ENCODE measurements at places on chromosomes 11 and 22. TPM values are rescaled to one million over a fixed set of nuclear protein-coding genes. Genes with fewer than 3 reads are reported as not detected.

DNA sequence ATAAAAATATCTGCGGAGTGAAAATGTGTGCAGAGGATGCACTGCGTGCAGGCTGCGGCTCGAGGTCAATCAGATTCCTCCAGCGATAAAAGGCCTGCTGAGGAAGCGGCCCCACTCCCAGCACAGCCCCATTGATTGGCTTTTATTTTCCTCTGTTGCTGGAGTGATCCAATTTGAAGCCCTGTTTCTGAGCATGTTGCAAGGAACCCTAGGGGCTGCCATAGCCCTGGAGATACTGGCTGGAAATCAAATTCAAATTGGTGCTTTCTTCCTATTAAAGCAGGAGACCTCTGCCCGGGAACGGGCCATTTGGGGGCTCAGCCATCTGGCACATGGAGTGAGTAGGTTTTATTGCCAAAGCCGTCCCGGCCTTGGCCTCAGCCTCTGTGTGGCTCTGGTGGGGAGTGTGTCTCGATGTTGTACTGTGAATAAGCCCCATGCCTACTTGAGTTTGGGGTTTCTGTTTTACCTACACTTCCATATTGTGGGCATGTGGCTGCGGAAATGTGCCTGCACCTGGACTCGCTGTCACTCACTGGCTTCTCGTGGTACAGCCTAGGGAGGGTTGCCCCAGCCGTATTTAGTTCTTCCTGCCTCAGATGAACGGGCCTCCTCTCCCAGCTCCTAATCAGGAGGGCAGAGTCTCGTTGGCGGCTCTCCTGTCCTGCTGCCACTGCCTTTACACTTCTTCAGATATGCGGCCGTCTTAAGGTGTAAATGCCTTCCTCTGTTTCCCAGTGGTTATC, 25.6 kb downstream of the PARVB start:
- DNase-seq: peak; percentile 40

- no peak for DNase-seq
Observed at GRCh38 chr11:85710917-85711316, 24.9 kb upstream of the CCDC89 start.

- DNase-seq: no peak
Observed at GRCh38 chr22:49886346-49887063, 31.7 kb downstream of the ALG12 start.

GRCh38 chr11:74677131-74677530, 54.1 kb downstream of the CHRDL2 start:
- DNase-seq: no peak

The SLC22A25 gene
- not detected for total RNA-seq

DNA sequence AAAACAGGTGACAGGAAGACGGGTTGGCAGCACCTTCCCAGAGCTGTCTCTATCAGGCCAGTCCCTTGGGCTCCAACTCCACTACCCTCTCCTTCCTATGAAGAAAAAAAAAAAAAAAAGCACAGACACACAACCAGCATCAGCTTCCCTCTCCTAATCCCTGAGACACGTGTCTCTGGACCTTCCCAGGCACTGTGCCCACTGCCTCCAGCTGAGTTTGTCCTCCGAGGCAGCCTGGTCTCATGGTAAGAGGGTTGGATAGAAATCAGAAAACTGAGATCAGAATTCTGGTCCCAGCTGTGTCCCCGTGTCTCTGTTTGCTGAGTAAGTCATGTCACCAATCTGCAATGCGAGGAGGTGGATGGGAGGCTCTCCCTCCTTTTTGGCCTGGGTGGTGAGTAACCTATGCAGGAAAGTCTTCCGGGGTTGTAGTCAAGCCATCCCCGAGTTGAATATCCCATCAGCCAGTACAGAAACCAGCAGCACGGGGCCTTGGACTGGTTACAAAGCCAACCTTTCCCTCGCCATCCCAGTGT, 193.7 kb upstream of the TBCEL start:
- no peak for DNase-seq

- DNase-seq: no peak
Observed at GRCh38 chr11:57152134-57152533, 29.6 kb upstream of the LRRC55 start.

DNA sequence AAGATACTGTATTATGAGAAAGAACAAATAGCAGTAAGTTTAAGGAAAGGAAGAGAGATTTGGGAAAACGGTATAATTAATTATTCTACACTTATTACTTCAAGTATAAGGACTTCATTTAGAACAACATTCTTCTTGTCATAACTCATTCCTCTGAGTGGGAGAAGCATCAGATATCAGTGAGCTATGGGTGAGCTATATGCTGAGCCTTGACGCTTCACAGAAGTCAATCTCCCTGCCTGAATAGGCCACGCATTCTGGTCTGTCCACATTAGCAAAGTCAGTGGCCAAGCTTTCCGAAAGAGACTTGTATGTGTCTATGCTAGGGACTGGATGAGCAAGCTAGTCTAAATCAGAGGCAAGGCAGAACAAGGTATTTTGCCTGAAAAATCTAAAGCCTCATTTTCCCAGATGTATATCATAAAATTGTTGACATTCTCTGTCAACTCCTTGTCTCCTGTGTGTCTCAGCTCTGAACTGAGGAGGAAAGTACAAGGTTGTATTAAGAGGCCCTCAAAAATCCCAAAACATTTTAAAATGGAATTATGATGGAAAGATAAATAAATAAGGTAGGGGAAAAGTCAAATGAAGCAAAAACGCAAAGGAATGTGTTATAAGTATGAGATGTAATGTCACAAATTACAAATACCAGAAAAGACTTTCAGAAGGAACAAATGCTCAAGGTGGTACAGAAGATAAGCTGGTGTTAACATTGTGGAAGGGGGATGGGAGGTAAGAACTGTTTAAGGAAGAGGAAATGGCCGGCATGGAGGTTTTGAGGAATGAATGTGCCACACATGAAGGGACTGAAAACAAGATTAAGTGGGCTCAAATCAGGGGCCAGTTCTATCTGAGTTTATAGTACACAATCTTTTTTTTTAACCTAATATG, 1.4 kb downstream of the OR52N2 start:
- DNase-seq: no peak

The AP1B1 gene
- 35.4 TPM for total RNA-seq

The ZNF214 gene
- 13.1 TPM for total RNA-seq

DNA sequence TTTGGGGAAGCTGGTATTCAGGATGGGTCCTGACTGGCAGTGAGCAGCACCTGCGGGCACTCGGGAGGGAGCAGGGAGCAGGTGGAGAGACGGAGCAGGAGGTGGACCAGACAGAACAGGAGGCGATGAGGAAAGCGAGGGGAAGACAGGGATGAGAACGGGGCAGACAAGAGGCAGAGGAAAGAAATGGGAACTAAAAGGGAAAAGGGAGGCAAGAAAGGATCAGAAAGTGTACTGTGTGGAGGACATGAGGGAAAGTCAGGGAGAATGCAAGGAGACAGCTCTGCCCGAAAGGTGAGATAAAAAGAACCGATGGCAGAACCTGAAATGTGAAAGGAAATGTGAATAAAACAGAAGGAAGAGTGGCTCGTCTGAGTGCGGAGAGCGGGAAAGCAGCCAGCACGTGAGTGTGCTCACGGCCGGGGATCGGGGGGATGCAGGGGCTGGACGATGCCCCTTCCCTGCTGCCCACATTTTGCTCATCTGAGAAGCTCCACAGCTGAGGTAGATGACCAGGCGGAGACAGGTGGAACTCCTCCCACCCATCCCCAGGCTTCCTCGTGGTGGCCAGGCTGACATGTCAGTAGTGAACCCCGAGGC, 494.4 kb upstream of the B3GAT1 start:
- no peak for DNase-seq

DNA sequence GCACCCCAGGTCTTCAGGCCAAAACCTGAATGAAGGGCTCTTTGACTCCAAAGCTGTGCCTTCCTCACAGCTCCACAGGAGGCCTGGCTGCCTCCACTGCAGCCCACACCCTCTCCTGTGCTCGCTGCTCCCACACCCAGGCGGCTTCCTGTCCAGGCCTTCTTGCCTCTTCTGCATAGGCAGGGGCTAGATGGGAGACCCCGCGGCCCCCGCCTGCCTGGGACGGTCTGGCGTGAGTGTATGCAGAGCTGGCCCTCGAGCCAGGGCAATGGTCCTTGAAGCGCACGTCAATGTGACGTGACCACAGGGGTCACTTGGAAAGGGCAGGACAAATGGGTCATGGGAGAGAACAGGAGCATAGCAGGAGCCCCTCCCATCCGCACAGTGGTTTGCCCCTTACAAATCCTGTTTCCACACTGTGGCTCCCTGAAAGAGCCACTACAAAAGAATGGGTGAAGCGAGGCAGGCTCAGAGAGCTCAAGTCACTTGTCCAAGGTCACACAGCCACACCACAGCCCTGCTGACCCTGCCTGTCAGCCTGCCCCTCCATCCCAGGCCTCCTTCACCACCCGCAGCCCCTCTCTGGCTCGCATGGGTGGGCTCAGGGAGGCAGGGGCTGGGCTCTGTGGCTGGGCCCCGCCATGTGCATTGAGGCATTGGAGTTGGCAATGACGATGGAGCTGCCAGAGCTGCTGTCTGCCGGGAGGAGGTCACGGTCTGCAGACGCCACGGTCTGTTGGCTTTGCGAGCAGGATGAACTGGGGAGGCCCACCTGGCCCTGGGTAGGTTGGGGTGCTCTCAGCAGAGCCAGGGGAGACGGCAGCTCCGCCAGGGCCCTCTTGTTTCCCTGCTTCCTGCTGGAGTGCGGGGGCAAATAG, 71.2 kb upstream of the WNT11 start:
- no peak for DNase-seq

The GAB4 gene
- total RNA-seq: not detected

DNA sequence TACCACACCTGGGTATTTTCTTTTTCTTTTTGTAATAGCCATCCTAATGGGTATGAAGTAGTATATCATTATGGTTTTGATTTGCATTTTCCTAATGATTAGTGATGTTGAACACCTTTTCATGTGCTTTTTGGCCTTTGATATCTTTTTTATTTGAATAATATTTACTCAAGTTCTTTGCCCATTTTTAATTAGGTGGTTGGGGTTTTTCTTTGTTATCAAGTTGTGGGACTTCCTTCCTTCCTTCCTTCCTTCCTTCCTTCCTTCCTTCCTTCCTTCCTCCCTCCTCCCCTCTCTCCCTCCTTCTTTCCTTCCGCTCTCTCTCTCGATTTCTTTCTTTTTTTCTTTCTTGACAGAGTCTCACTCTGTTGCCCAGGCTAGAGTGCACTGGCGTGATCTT, 75.0 kb upstream of the PDGFD start:
- DNase-seq: no peak

- no peak for DNase-seq
Observed at GRCh38 chr11:119100994-119101758, 477 bp downstream of the DPAGT1 start.

DNA sequence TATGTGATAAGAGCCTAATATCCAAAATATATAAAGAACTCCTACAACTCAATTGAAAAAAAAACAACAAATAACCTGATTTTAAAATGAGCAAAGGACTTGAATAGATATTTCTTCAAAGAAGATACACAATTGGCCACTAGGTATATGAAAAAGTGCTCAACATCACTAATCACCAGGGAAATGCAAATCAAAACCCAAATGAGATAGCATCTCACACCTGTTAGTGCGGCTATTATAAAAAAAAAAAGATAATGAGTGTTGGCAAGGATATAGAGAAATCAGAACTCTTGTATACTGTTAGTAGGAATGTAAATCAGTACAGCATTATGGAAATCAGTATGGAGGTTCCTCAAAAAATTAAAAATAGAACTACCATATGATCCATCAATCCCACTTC, 5.9 kb upstream of the SIK2 start:
- DNase-seq: no peak

DNA sequence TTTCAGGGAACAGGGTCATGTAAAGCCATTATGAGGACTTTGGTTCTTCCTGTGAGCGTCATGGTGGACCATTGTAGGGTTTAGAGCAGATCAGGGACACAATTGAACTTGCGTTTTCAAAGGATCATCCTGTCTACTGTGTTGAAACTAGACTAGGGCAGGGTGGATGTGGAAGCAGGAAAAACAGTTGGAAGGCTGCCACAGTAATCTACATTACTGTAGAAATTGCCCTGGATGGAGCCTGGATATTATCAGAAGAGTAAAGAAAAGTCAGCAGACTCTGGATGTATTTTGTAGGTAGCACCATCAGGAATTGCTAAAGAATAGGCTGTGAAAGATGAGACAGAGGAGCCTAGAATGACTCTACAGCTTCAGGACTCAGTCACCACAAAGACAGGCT, 5.4 kb downstream of the POU2AF2 start:
- DNase-seq: no peak

The LRRC74B gene
- total RNA-seq: not detected

- DNase-seq: no peak
Observed at GRCh38 chr11:116513894-116514293, 258.9 kb downstream of the BUD13 start.

DNA sequence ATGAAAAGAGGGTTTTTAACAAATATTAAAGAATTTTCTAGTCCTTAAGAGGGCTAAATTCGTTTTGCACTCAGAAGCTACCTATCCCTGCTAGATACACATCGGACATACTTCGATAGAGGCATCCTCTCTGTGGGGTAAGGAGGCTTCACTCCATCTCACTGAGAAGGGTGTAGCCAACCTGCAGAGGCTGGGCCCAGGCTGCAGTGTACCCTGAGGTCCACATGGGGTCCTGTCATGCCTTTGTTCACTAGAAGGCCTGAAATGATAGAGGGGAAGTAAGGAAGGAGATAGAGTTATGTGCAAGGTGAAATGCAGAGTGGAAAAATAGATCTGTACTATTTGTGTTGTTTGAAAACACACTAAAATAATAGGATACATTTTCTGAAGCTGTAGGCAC, 45.6 kb downstream of the IGSF9B start:
- DNase-seq: no peak

- peak; percentile 89 for DNase-seq
Observed at GRCh38 chr11:117378976-117379865, 51.6 kb downstream of the CEP164 start.

- no peak for DNase-seq
Observed at GRCh38 chr11:76023236-76024068, 182.8 kb downstream of the WNT11 start.

The SHISA8 gene
- total RNA-seq: 0.27 TPM

DNA sequence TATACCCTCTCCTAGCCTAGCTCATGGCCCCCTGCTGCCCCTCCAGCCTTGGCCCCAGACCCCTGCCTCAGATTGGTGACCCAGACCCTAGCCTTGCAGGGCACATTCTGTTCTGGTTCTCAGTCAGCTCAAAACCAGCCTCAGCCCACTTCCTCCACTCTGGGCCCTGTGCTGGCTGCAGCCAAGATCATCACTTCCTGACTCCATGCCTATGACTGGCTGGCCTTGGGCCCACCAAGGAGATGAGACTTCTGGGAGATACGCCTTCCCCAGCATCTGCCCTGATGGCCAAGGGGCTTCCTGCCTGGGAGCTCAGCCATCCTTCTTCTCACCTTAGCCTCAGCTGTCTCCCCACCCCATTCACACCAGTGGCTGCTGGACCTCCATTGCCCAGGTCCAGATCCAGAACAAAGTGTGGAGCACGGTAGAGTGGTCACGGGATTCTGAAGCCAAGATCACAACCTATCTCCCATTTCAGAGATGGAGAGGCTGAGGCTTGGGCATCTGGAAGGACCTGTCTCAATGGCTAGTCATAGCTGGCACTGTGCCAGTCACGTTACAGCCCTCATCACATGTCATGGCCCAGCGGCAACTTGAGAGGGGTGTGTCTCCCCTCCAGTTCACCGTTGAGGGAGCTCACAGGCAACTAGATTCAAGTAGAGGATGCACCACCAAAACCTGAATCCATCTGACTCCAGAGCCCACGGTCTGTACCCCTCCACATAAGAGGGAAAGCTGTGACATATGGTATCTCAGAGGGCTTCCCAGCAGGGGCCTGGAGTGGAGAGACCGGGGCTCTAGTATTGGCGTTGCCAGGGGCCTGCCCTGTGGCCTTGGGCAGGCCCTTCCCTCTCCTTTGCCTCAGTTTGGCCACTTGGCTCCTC, 43.0 kb upstream of the KLHL35 start:
- DNase-seq: peak; percentile 42

All from cerebellum (tissue), 4 donors.